Mesendoderm (in vitro differentiated cells): ENCODE measurements at places on chromosomes 1 and 21.
A peak's percentile ranks its signal among the peaks of the same experiment; 100 is the strongest.

DNA sequence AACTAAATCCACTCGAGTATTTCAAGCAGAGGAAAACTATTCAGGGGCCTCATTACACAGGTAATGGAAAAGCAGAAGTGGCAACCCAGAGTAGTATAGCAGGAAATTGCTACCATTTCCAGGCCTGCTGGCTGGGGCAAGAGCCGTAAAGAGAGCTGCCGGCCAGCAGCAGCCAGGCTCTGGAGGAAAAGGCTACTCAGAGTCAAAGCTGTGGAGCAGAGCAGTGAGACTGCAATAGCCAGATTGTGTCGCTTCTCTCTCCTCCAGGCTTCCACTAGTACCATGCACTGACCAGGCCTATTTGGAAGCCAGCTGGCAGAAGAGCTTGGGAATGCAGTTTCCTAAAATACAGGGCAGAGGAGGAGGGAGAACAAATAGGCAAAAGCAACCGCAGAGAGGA, 155.5 kb downstream of the OMA1 start:
- DNase-seq = no peak

DNA sequence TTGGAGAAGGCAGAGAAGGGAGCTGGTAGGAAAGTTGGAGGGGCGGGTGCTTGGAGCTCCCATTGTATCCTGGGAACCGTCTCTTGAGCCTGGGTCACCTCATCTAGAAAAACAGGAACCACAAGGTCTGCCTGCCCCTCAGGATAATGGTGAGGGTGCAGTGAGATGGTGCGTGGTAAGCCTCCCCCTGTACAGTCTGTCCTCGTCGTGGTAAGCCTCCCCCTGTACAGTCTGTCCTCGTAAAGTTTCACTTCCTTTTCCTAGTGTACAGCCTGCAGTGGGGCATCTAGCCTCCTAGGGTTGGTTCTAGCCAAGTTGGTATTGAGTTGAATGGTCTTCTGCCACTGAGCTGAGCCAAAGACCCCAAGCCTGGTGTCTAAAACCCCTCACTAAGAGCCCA, 66.5 kb upstream of the IGSF21 start:
- DNase-seq = no peak

- DNase-seq = peak; percentile 32
Measured at GRCh38 chr1:97820470-97821188, 100.2 kb downstream of the DPYD start.

GRCh38 chr1:203478986-203479385, 3.4 kb downstream of the PRELP start:
- peak; percentile 74 for DNase-seq

- no peak for DNase-seq
Measured at GRCh38 chr1:33875862-33876261, 12.0 kb downstream of the HMGB4 start.

DNA sequence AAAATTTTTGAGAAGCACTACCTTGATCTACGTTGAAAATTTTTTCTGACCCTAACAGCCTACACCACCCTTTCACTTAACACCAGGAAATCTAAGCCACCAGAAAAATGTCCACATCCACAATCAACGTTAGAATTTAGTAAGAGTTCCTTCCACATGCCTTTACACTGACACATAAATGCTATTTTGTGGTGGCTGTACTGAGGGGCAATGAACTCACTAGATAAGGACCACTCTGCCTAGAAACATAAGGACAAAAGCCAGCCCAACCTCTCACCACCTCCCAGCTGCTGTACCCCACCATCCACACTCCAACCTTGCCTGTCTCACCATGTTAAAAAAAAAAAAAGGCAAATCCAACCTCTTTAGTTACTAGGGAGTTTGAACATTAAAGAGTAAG, 29.8 kb downstream of the PARP1 start:
- DNase-seq = no peak

- no peak for DNase-seq
Measured at GRCh38 chr1:103156966-103157365, 48.6 kb upstream of the COL11A1 start.

DNA sequence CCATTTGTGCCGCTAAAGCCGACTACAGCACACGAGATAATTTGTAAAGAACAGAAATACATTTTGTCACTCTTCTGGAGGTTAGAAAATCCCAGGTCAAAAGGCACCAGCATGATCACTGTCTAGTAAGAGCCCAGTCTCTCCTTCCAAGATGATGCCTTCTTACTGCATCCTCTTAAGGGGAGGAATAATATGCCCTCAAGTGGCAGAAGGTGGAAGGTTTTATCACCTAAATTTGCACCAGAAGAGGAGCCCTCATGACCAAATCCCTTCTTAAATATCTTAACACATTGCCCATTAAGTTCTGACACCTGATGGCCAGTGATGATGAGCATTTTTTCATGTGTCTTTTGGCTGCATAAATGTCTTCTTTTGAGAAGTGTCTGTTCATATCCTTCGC, 326.7 kb upstream of the RGS18 start:
- DNase-seq = peak; percentile 74

DNA sequence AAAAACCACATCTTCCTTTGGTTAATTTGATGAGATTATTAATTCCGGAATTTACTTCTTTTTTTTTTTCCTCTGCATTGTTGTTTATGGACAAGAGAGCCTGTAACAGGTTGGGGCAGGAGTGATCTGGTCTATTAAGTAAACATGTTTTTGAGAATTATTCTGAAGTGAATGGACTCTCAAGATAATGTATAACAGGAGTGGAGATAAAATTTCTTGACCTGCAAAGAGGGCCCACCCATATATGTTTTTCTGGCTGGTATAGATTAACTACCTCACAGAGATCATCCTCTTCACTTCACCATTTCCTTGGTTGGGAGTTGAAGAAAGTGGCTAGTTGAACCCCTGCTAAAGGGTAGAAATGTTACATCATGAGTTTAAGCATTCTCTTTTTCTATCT, 10.7 kb downstream of the DDI2 start:
- no peak for DNase-seq

GRCh38 chr1:245062741-245063305, 92.0 kb upstream of the KIF26B start:
- DNase-seq = no peak

GRCh38 chr1:217021956-217022355, 298.7 kb upstream of the ESRRG start:
- DNase-seq = no peak

DNA sequence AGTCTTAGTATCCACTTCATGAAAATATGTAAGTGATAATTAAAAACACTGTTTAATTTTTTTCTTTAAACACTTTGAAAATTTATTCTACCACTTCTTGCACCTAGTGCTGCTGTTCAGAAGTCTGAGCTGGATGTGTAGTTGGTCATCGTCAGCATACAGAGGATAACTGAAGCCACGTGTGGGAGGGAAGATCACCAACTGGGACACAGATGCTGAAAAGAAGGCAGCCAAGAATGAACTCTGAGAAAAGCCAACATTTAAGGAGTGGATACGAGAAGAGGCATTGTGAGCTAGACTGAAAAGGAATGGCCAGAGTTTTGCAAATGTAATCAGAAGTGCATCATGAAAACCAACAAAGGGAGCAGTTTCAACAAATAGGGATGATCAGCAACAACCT, 24.6 kb upstream of the CLCA4 start:
- no peak for DNase-seq

- DNase-seq = no peak
Measured at GRCh38 chr1:12170263-12170671, 3.5 kb downstream of the TNFRSF1B start.

- DNase-seq = no peak
Measured at GRCh38 chr1:65178235-65178634, 30.2 kb downstream of the AK4 start.

- no peak for DNase-seq
Measured at GRCh38 chr1:180144659-180145357, 9.9 kb upstream of the QSOX1 start.

DNA sequence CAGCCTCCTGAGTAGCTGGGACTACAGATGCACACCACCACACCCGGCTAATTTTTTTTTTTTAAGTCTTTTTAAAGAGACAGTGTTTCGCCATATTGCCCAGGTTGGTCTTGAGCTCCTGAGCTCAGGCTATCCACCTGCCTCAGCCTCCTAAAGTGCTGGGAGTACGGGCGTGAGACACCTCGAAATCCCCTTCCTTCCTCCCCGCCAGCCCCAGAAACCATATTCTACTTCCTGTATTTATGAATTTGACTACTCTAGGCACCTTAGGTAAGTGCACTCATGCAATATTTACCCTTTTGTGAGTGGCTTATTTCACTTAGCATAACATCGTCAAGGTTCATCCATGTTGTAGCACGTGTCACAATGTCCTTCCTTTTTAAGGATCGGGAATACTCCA, 6.9 kb upstream of the LRP8 start:
- no peak for DNase-seq

GRCh38 chr1:7331926-7332535, 439.1 kb upstream of the VAMP3 start:
- DNase-seq = no peak

DNA sequence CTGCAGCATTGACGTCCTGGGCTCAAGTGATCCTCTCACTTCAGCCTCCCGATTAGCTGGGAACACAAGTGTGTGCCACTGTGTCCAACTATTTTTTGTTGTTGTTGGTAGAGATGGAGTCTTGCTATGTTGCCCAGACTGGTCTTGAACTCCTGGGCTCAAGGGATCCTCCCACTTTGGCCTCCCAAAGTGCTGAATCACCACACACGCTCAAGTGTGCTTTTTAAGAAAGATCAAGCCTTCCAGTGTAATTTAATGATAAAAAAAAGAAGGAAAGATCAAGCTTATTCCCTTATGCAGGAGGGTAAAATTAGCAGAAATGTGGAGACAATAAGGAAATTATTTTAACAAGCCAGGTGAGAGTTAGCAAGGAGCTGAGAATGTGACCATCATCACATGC, 61.1 kb upstream of the SERBP1 start:
- no peak for DNase-seq

- no peak for DNase-seq
Measured at GRCh38 chr1:92515796-92516201, 29.1 kb upstream of the GFI1 start.

DNA sequence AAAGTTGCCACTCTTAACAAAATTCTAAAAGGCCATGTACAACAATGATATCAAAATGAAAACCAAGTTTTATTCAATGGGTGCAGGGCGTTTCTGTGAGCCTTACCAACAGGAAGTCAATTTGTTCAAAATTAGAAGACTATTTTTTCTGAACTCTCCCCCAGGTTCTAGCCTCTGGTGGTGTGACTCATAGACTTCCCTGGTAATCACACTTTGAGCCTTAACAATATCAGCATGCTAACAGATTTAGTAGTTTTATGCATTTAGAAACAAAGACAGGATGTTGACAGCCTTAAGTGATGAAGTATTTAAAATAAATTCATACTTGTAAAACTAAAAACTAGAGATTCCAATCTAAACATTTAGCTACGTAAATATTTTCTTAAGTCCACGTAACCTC, 88.4 kb downstream of the LRRC8C start:
- no peak for DNase-seq

GRCh38 chr1:244273845-244274619, 177.7 kb downstream of the ADSS2 start:
- peak; percentile 54 for DNase-seq

DNA sequence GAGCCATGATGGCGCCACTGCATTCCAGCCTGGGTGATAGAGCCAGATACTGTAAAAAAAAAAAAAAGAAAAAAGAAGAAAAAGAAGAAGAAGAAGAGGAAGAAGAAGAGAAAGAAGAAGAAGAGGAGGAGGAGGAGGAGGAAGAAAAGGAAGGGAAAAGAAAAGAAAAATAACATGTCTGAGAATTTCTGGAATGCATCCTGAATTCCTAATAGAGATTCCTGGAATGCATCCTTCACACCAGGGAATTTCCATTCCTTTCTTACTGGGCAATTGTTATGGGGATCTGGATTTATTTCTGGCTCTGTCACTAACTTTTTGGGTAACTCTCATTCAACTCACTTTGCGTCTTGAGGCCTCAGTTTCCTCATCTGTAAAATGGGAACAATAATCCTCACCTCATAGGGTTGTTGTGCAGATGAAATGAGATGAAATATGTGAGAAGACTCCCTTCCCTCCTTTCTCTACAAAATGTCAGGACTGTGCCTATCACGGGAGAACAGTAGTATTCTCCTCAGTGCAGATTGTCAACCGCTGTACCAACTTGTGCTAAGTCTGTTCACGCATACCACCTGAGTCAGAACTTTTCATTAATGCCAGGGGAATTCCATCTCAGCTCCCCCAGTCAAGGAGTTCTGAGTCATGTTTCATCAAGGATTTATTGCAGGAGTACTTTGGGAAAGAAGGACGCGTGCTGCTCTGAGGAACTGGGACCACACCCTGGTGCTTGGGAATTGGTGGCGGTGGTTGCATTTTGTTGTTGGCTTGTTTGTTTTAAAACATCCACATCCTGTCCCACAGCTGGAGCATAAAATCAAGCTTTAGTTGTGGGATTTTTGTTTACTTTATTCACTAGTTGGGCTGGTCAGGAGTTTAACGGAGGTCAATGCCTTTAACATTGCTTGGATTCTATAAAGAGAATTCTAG, 42.4 kb upstream of the ROR1 start:
- peak; percentile 86 for DNase-seq

GRCh38 chr1:96130432-96130831, 591.2 kb upstream of the PTBP2 start:
- DNase-seq = no peak

GRCh38 chr1:109468903-109469302, 2.6 kb downstream of the SYPL2 start:
- DNase-seq = no peak

DNA sequence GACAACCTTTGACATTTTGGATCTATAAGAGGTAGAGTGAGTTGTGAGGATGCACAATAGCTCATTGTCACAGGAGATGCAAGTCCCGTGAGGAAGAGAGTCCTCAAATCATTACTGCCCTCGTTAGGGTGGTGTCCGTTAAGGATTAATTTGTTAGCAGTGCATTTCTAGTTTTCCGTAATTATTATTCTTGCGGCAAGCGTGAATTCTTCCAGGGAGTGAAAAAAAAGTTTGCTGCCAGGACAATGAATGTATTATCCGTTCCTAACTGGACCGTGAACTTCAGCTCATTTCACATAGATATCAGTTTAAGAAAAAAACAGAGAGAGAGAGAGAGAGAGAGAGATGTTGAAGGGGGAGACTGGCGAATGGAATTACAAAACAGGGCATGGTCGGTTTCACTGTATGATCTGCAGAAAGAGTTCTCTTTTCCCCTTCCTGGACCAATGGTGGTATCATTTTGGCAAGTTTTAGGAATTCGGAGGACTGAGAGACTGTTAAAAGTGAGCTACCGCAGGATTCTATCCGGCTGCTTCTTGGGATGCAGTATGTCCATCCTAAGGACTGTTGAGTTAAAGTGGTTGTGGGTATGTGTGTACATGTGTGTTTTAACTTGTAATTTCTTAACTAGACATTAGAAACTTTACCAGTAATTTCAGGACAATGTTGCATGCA, 216.0 kb upstream of the NFIA start:
- no peak for DNase-seq

- peak; percentile 44 for DNase-seq
Measured at GRCh38 chr1:237672748-237673147, 218.0 kb downstream of the ZP4 start.

DNA sequence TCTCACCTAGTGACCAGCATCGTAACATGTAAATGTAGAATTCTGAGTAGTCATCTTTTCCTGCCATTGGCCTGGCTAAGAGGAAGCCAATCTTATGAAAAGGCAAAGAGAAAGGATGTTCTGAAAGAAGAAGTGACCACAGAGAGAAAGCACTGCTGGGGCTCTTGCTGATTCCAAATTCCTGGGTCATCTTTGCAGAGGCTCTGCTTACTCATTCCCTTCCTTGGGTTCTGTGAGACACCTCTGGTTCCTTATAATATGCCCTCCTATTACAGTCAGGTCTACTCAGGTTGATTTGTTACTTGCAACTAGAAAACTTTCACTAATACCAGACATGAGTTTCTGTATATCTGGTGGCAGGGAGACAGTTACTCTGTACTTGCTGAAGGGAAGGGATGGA, 198.8 kb upstream of the C8B start:
- no peak for DNase-seq
